ENCODE measurements at places on chromosomes 5 and 9. TPM values are rescaled to one million over a fixed set of nuclear protein-coding genes. Genes with fewer than 3 reads are reported as not detected.

The ELP1 gene
- 15.2 TPM for total RNA-seq

DNA sequence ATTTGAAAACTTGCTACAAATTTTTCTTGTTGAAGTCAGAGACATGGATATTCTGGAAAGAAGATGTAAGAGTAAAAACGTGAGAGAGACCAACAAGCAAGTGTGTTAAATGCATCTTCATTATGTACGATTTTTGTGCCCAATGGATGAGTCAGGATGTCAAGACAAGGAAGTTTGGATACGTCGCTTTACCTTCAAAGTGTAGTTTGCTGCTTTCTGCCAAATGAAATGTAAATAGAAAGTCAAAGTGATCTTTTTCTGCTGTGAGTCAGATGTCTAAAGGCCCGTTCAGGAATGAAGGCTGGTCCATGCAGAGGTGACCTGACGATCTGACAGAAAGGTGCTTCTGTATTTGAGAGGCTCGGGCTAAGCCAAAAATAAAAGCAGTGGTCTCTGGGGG, 273.1 kb upstream of the PIK3R1 start:
- ATAC-seq, result no peak

GRCh38 chr9:130265431-130266235, at the start of gene HMCN2:
Gene HMCN2 (plus strand): TSS chr9:130265760. CDS start chr9:130265879, 119 bp downstream.
- peak; percentile 48 for ATAC-seq

The CAMK4 gene
- 4.1 TPM for total RNA-seq

DNA sequence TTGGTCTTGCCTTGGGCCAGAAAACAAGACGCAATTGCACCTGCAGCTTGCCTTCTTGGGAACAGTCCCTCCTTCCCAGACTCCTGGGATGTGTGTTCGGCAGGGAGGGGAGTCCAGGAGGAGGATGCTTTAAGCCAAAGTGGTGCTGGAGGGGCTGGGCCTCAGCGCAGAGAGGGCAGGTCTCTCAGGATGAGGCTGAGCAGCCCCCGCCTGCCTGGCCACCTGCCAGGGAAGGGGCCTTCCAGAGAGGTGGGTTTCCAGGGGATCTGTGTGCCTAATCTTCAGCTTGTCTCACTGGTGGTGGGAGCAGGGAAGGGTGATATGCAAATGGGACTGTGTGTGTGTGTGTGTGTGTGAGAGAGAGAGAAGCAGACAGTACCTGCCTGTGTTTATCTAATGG, 105.2 kb downstream of the ENTREP1 start:
- ATAC-seq, result no peak

DNA sequence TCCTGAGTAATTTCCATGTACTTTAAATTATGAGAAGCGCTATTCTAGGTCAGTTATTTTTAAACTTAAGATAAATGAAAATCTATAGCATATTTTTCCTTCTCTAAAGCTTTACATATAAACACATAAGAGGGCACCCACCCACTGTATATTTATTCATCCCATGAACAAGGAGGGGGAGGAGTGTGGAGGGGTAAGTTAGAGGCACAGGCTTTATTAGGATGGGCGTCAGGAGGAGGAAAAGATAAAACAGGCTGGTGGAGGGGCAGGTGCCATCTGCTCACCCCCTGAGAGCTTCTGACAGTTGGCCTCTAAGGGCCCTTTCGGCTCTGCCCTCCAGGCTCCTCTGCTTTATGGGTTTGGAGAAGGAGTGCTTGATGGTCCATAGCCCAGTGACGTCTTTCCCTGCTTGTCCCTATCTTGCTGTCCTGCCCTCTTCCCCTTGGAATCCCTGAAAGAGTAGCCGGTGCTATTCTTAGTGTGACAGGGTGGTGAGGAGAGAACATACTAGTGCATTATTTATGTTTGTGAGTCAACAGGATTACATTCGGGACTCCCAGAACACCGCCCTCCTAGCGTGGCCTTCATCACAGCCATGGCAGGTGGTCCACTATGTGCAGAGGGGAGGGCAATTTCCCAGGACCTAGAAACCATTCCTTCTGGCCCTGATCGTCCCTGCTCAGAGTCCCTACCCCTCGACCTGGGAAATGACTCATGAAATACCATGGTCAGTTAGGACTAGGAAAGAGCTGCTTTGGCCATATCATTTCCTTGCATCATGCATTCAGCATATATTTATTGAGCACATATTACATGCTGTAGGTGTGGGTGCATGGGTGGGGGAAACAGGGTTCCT, 7.9 kb upstream of the SYNPO start:
- no peak for ATAC-seq

DNA sequence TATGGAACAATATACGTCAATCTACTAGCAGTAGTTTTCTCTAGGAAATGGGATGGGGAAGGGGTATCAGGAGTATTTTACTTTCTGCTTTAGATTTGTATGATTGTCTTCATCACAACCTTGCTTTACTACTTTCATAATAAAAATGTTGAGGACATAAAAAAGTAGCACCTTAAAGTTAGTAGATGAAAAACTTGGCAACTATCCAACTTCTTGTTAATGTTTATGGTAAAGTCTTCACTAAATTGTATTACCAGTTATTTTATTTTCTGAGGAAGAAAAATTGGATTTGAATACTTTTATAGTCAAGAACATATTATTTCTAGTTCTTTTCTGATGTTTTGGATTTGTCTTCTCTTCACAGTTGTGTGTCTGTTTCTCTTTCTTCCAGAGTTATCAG, 372.1 kb downstream of the ARRDC3 start:
- no peak for ATAC-seq

DNA sequence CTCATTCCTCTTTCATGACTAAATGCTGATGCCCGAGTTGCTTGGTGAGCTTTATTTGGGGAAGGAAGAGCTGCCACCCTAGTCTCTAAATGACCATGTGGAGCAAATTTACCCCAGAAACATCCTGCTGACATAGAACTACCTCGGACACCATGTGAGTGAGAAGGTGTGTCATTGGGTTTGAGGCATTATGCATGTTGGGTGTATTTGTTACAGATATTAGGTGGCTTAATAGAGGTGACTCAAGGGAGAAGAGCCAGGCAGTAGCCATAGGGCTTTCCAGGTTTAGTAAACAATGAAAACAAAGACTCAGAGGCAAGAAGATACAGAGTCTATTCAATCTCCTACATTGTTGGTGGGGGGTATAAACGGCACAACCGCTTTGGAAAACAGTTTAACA, 581.5 kb downstream of the CCDC171 start:
- ATAC-seq, result no peak

The SLC1A3 gene
- 18.0 TPM for total RNA-seq

GRCh38 chr9:78900500-78900899, 603.6 kb downstream of the PSAT1 start:
- no peak for ATAC-seq

DNA sequence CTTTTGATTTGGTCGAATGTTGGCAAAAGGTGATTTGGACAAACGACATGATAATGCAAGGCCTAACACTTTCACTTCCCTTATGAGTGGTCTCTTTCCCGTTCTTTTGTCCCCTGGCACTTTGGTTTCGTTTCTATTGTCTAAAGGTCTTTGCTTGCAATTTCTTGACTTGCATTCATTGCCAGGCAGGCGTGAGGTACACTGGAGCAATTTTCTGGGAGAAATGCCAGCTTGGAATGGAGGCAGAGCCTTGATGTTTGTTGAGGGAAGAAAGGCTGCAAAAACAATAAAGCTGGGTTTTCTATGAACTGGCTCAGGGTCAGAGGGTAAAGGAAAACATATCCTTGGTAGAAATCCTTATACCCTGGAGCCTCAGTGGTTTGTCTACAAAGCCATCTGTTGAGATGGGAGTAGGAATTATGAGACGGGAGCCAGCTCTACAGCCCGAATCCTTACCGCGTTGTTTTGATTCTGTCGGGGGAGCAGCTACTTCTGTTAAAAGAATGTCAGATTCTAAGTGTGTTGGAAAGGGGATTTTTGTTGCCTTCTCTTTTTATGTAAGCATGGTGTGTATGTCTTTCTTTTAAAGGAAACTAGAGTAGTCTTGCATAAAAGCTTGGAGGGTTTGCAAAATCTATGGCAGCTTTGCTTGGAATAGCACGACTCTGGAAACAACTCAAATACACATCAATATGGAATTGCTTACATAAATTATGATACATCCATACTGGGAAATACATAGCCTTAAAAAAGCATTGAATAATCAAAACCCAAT, 158.9 kb downstream of the RMI1 start:
- ATAC-seq, result no peak

The TEX48 gene
- total RNA-seq, result not detected

GRCh38 chr5:93342563-93343061, 238.4 kb downstream of the NR2F1-AS1 start:
- ATAC-seq, result no peak

The ACTBL2 gene
- total RNA-seq, result 0.15 TPM

DNA sequence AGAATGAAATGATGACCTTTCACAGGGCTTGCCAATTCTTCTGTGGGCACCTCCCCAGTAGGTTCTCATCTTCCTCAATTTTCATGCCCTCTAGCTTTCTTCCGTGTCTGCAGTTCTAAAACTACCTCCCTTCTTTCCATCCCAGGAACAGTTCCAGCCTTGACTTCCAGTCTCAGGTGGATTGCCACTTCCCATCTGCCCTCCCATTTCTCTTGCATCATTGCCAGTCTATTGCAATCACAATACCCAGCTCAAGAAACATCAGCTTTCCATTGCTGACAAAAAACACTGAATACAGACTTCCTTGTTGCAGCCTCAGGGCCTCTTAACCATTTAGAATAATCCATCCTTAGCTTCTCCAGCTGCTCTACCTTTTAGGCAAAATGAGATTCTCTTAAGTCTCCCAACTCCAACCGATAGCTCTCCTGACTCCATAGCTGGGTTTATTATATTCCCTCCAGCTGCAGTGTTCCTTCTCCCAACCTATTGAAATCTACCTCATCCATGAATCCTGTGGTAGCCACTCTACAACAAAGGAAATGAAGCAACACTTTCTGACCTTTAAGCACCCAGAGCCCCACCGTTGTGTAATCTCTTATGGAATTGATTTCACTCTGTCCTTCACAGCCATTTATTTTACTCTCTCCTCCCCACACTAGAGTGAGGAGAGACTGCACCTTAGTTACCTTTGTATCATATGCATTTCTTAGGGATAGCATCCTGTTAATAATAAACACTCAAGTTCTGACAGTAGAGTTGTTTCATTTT, 75.6 kb upstream of the PCA3 start:
- ATAC-seq, result peak; percentile 17

DNA sequence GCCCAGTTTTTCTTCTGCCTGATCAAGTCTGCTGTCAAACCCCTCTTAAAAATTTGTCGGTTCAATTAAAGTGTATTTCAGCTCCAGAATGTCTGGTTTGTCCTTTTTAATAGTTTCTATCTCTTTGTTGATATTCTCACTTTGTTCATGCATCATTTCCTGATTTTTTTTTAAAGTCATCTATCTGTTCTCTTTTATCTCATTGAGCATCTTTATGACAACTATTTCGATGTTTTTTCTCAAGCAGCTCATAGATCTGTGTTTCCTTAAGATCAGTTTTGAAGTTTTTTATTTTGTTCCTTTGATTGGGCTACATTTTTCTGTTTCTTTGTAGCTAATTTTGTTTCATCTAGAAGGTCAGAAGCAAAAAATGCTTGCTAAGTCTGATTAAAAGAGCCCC, 53.7 kb downstream of the FGD3 start:
- no peak for ATAC-seq

DNA sequence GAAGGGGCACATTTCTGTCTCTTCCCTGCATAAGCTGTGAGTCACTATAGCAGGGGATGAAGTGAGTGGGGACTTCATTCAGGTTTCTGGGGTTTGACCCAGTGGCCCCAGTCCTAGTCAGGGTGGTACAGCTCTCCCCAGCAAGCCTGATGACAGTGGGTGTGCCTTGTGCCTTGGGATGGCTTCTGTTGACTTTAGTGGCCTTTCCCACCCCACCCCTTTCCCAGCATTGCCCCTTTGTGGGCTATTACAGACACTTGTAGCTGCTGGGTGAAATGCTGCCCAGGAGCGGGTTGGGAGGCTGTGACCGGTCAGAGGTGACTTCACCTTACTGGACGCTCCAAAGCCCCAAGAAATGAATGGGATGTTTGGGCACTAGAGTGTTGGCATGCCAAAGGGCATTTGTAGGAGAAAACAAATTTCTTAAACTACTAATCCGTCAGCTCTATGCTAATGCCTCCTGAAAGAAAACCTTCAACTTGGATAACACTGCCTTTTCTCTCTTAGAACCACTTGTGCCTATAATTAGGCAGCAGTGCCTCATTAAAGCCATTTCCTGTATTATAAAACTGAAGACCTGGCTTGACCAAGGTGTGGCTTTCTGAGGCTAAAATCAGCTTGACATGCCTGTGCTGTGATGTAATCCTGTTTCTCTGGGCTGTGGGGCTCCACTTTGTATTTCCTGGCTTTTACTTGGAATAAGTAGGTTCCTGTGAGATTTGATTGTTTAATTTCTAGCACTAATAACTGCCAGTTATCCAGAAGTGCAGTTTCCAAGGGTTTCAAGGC, 119.0 kb upstream of the SLC25A48 start:
- ATAC-seq, result no peak

GRCh38 chr9:74958587-74958986, 5.9 kb upstream of the C9orf40 start:
- ATAC-seq, result no peak

- no peak for ATAC-seq
Measured at GRCh38 chr5:171533153-171533552, 113.7 kb downstream of the FGF18 start.

DNA sequence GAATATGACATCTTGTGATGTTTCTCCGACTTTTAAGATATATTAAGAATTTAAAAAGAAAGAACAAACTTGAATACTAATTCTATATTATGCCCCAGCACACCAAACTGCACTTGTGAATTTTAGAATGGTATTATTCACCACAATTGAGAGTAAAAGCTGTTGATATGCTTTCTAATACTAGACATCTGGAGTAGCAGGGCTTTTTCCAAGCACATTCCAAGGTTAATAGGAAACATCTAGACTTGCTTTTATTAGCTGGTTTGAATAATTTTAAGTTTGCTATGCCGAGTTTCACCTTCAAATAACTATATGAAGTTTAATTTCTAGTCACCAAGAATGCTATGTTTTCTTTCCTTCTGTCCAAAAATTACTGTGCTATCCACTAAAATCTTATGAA, 13.5 kb downstream of the NREP start:
- ATAC-seq, result no peak

GRCh38 chr9:88991066-88992034, at the start of gene S1PR3:
Gene S1PR3 (plus strand): TSS chr9:88991468. CDS start chr9:89001201, 9,733 bp downstream.
- peak; percentile 77 for ATAC-seq

The AFF4 gene
- total RNA-seq, result 78.9 TPM

- ATAC-seq, result no peak
Measured at GRCh38 chr5:78813906-78814530, 165.4 kb upstream of the LHFPL2 start.

The CCL28 gene
- total RNA-seq, result 8.6 TPM

DNA sequence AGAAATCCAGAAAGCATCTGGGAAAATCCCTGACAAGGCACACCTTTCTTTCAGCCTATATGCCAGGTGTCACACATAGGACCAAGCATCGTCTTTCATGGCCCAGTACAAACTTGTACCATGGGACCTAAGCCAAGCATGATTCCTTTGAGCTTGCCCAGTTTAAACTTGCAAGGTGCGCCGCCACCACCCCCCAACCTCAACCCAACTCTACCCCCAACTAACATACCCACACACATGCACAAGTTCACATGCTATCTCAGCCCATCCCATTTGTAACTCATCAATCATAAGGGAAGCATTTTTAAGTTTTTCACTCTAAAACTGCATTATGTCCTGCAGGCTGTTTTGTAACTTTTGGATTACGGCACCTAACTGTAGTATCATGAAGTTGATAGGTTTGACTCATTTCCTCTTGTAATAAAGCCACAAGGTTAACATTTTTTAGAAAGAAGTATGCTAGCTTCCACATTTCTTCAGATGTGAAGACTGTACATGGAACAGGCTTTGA, 145.9 kb upstream of the FST start:
- no peak for ATAC-seq

Measured in gastroesophageal sphincter (tissue), 4 donors.